Left ventricle myocardium inferior (tissue), 1 donor: ENCODE measurements at places on chromosomes 1 and 21.

- DNase-seq: no peak
Measured at GRCh38 chr1:5551274-5551975, 440.8 kb downstream of the NPHP4 start.

GRCh38 chr1:182229921-182230491, 161.6 kb downstream of the GLUL start:
- no peak for DNase-seq

GRCh38 chr1:192832492-192832891, 23.7 kb downstream of the RGS2 start:
- DNase-seq: no peak

DNA sequence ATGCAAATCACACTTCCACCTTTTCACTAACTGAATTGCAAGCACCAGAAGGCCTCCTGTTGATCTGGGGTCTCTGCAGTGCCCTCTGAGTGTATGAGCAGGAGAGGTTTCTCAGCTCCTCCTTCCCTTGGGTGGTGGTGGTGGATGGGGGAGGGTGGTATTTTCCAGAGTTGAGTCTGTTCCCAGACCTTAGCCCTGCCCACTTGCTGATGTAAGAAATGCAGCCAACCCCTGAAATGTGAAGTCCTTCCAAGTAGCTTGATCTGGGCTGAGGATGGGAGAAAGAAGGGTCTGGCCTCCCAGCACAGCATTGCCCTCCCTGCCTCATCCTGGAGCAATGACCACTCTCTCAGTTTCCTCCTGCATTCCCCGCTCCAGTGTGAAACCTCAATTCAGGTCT, 6.3 kb upstream of the FOXD2 start:
- no peak for DNase-seq

GRCh38 chr1:20227704-20228103, 41.4 kb upstream of the PLA2G2C start:
- DNase-seq: no peak

GRCh38 chr21:34965200-34966174, 83.6 kb downstream of the RUNX1 start:
- no peak for DNase-seq

DNA sequence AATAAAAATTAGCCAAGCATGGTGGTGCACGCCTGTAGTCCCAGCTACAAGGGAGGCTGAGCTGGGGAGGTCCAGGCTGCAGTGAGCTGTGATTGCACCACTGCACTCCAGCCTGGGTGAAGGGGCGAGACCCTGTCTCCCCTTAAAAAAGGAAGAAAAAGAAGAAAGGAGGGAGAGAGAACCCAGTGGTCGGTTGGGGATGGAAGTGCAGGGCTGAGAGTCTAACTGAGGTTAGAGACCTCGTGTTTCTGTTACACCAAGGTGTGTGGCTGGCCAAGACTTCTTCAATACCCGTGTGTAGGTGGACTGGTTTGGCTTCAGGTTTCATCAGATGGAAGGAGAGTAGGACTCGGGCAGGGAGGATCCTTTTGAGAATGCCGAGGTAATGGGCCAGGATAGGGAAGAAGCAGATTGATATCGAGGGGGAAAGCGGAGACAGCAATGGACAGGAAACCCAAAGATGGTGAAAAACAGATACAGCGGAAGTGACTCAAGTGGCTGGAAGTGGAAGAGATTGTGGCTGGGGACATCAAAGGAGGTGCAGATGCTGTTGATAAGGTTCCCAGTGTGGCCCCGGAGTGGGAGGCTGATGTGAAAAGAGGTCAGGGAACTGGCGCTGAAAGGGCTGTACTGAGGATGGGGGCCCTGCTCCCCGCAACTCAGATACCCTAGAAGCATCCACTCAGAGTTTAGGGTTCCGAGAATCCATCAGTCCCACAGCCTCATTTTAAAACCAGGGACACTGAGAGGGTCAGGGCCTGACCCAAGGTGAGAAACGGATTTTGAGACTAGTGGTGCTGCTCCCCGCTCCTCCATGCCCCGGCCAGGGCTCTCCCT, 681 bp upstream of the UBXN10 start:
- DNase-seq: no peak

DNA sequence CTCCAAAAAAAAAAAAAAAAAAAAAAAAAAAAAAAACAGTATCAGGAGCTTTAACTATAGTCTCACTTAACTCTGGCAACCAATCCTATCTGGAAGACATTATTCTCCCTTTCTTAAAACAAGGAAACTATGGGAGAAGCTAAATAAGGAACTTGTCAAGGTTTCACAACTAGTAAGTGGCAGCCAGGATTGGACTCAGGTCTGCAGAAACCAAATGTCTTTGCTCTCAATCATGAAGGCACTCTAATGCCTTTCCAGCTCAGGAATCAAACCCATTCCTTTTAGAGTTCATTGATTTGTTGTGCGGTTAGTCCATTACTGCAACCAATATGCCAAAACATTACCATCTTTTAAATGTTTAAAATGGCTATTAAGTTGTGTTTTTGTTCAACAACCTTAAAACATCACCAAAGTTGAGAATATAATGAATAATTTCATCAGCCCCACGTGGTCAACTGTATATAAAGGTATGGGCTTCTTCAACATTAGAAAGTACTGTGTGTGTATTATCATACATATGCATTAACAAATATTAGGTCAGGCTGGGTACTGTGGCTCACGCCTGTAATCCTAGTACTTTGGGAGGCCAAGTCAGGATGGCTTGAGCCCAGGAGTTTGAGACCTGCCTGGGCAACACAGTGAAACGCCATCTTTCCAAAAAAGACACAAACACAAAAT, 1.5 kb downstream of the EPRS1 start:
- no peak for DNase-seq

DNA sequence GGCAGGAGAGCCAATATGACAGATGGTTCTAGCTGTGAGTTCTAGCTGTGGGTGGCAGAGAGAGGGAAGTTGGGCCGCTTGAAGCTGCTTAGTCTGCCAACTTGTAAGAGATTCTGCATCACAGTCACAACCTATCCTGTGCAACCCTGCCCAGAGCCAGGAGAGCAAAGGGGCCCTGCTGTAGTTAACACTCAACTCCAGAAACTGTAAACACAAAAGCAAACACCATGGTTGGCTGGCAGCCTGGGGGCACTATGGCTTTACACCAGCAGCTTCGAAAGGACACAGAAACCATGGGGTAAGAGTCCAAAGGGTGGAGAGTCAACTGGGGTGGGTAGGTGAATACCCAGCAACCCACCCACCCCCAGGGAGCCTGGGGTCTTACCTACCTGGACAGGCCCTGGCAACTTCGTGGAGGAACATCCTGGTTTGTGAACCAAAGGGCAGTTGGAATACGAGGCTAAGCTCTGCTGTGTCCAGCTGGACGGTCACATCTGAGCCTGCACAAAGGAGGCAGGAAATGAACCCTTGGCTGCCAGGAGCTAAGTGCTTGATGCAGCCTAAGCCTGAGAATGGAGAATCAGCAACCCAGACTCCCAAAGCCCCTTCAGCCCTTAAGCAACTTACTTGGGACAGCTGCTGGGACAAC, 6.4 kb downstream of the INPP5B start:
- no peak for DNase-seq

GRCh38 chr1:210850556-210850955, 283.4 kb downstream of the KCNH1 start:
- no peak for DNase-seq

- no peak for DNase-seq
Measured at GRCh38 chr1:207960346-207960745, 49.4 kb upstream of the CD34 start.

DNA sequence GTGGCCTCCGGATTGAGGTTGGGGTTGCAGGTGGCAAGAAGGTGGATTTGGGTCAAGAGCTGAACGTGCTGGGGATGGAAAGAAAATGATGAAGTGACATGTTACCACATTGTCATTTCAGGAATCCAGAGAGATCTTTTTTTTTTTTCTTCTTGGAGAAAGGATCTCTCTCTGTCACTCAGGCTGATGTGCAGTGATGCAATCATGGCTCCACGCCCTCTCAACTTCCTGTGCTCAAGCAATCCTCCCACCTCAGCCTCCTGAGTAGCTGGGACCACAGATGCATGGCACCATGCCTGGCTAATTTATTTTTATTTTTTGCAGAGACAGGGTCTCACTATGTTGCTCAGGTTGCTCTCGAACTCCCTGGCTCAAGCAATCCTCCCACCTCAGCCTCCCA, 80.6 kb downstream of the GON4L start:
- DNase-seq: no peak

- no peak for DNase-seq
Measured at GRCh38 chr21:32887026-32887425, 115.5 kb upstream of the PAXBP1 start.

- no peak for DNase-seq
Measured at GRCh38 chr21:36776981-36777617, 78.2 kb downstream of the SIM2 start.

- no peak for DNase-seq
Measured at GRCh38 chr1:118013938-118014337, 84.4 kb downstream of the WDR3 start.
